ENCODE measurements at places on chromosomes 2 and 18. TPM values are rescaled to one million over a fixed set of nuclear protein-coding genes. Genes with fewer than 3 reads are reported as not detected.
A peak's percentile ranks its signal among the peaks of the same experiment; 100 is the strongest.

Gene HSBP1L1
- 14.4 TPM for total RNA-seq

Gene KCNS3
- total RNA-seq, result 0.11 TPM

Gene IL36B
- total RNA-seq, result not detected

Gene DSG1
- not detected for total RNA-seq

Gene RTP5
- not detected for total RNA-seq

Gene APLF
- total RNA-seq, result 2.5 TPM

Gene CLEC4F
- not detected for total RNA-seq

Gene TMEM198
- total RNA-seq, result 2.7 TPM

Gene SCYGR5
- not detected for total RNA-seq

Gene TUBB8B
- total RNA-seq, result not detected

Gene PROKR1
- total RNA-seq, result not detected

Gene TRIP12
- total RNA-seq, result 231 TPM

GRCh38 chr2:157504623-157505022 lies 60.7 kb upstream of the CYTIP start:
- peaks cover 15% of the 10 kb centered on the region for H3K4me1 ChIP-seq
- no peak overlapping the region for H3K27ac ChIP-seq
- H3K36me3 ChIP-seq, result peaks cover 1% of the 10 kb centered on the region
- H3K4me3 ChIP-seq, result no peak overlapping the region

DNA sequence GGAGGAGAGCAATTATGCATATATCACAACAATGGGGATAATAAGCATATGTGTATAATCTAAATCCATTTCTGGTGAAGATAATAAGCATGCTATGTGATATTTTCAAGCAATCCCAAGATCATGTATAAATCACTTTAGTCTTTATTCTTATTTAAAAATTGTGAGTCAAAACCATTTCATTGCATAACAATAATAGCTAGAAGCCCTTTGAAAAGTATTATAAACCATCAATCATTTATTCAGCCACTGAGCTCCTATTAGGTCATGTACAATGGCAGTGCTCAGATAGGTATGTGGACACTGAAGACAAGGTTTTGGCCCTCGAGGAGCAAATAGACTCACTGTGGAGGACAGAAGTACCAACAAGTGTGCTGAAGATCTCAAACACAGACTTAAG lies 113.1 kb downstream of the CDCA7 start:
- peaks cover 10% of the 10 kb centered on the region for H3K27me3 ChIP-seq
- H3K4me3 ChIP-seq, result no peak overlapping the region
- DNase-seq, result no peak
- no peaks in the 10 kb centered on the region for H3K4me1 ChIP-seq
- H3K27ac ChIP-seq, result no peak overlapping the region

DNA sequence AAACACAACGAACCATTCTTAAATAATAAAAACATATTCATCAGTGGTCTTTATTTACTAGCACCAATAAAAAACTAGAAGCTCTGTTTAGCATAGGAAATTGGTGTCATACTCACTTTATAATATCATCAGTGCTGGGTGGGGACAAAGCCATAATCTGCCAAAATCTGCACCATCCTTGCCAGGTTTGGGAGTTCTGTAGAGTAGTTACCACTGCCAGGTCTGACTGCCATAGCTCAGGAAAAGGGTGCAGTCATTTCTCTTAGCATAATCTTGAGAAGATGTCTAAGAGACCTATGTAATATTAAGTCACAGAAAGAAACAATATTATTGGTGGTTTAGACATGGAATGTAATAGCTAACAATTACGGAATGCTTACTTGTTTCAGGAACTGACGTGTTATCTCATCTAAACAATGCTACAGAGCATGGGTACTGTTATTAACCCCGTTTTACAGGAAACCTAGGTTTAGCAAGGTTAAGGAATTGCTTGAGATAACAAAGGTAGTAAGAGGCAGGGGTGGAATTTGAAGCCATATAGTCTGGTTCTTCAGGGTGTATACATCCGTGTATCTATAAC lies 1.6 kb upstream of the MARCHF7 start:
- H3K4me3 ChIP-seq, result no peak overlapping the region
- H3K36me3 ChIP-seq, result peaks cover 35% of the 10 kb centered on the region
- H3K4me1 ChIP-seq, result peaks cover 26% of the 10 kb centered on the region

GRCh38 chr18:37864122-37864521 lies 298.5 kb upstream of the CELF4 start:
- H3K4me1 ChIP-seq, result no peaks in the 10 kb centered on the region
- no peak overlapping the region for H3K27ac ChIP-seq
- no peak overlapping the region for H3K4me3 ChIP-seq
- H3K27me3 ChIP-seq, result no peaks in the 10 kb centered on the region
- no peak for DNase-seq

GRCh38 chr2:227125506-227125905 lies 38.5 kb downstream of the COL4A4 start:
- DNase-seq, result peak; percentile 8
- no peaks in the 10 kb centered on the region for H3K4me1 ChIP-seq
- H3K4me3 ChIP-seq, result no peak overlapping the region
- H3K27ac ChIP-seq, result no peak overlapping the region
- H3K27me3 ChIP-seq, result peaks cover 15% of the 10 kb centered on the region

DNA sequence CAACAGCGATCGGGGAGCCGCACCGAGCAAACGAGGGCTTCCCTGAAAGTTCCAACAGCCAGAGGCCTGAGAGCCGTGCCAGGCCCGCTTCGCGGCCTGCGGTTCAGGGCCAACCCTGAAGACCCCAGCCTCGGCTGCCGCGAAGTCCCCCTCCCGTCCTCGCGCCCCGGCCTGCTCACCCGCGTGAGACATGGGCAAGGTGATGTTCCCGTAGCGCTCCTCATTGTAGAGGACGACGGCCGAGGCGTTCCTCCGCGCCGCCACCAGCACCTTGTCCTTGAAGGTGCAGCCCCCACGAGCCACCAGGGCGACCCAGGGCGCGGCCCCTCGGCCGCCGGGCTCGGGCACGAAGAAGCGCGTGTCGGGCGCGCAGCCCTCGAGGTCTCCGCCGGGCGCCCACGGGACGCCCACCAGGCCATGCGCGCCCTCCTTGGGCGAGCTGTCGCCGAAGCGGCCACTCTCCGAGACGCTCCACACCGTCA lies 510 bp downstream of the RNF149 start:
- H3K27ac ChIP-seq, result peak overlapping the region; percentile 98
- peaks cover 71% of the 10 kb centered on the region for H3K4me1 ChIP-seq
- DNase-seq, result peak; percentile 59
- H3K27me3 ChIP-seq, result no peaks in the 10 kb centered on the region

DNA sequence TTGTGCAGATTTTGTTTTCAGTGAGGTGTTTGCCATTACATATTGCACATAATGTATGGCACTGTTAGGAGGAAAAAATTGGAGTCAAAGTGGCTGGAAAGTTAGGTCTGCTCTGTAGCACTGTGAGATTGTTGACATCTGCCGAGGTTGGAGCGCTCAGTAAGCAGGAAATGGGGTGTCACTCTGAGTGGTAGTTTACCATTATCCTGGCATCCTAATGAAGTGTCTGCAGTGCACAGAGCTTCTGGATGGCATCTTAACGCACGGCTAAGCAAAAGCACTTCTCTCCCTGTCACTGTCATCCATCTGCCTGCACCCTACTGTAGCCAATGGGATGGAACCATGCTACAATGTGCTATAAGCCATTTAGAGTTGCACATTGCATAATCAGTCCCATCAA lies 561.9 kb downstream of the ARHGAP15 start:
- peaks cover 19% of the 10 kb centered on the region for H3K36me3 ChIP-seq
- no peaks in the 10 kb centered on the region for H3K27me3 ChIP-seq
- H3K4me1 ChIP-seq, result peaks cover 54% of the 10 kb centered on the region
- no peak overlapping the region for H3K4me3 ChIP-seq
- no peak for DNase-seq

DNA sequence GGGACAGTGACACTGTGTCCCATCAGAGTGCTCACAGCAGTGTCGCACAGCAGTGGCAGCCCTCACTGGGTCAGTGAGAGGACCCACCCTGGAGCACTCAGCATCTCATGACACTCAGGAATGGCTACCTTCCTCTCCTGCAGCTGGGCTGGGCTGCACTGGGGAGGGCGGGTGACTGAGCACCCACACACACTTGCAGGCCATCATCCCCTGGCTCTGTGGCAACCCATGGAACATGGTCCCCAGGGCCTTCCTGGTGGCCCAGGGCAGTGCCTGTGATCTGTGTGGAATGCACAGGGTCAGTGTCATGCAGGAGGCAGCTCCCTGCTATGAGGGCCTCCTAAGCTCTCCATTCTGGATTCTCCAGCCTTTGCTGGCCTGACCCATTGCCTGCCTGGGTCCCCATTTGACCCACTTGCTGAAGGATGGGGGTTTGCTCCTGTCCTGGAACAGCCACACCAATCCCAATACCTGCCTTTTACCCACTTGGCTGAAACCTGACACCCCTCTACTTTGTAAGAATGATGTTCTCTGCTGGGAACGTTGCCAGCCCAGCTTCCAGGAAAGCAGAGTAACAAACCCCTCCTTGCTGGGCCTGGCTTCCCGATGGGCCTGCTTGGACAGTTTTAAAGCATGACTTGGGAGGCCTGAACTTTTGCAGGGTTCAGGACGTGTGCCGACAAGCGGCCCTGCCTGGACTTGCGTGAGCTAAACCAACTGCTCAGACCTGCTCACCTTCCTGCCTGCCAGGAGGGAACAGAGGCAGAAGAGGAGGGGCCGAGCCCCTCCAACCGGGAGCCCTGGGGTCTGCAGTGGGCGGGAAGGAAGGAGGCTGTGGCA lies 13.7 kb downstream of the HS6ST1 start:
- no peaks in the 10 kb centered on the region for H3K36me3 ChIP-seq
- H3K27me3 ChIP-seq, result no peaks in the 10 kb centered on the region
- no peak for DNase-seq
- H3K4me1 ChIP-seq, result peaks cover 2% of the 10 kb centered on the region
- H3K4me3 ChIP-seq, result no peak overlapping the region

DNA sequence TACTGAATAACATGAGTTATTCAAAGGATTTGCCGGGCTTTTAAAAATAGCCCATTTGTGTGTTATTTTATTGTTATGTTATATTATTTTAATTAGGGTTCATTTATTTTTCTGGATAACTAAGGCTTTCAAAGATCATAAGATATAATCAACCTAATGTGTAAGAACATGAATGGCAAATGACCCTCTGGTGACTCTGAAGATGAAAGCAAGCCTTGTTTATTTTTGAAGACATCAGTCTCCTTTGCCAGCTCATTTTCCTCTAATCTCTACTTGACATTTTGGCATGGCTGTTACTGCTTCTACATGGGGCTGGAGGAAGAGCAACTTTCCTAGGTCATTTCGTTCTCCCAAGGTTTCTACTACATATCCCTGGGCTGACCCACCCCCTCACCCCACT lies 10.6 kb downstream of the FAP start:
- no peak for DNase-seq
- no peak overlapping the region for H3K27ac ChIP-seq
- H3K36me3 ChIP-seq, result no peaks in the 10 kb centered on the region
- H3K4me3 ChIP-seq, result no peak overlapping the region
- H3K27me3 ChIP-seq, result peaks cover 11% of the 10 kb centered on the region

GRCh38 chr2:214604861-214605260 lies 194.0 kb downstream of the VWC2L start:
- peaks cover 3% of the 10 kb centered on the region for H3K27me3 ChIP-seq
- H3K27ac ChIP-seq, result no peak overlapping the region
- DNase-seq, result no peak
- no peaks in the 10 kb centered on the region for H3K4me1 ChIP-seq
- no peak overlapping the region for H3K4me3 ChIP-seq

GRCh38 chr2:7083580-7084509 lies 166.6 kb downstream of the RNF144A start:
- DNase-seq, result peak; percentile 42
- peaks cover 6% of the 10 kb centered on the region for H3K36me3 ChIP-seq
- no peaks in the 10 kb centered on the region for H3K4me1 ChIP-seq
- no peak overlapping the region for H3K27ac ChIP-seq

GRCh38 chr18:36942264-36942663 lies 113.3 kb downstream of the KIAA1328 start:
- H3K4me1 ChIP-seq, result no peaks in the 10 kb centered on the region
- no peak overlapping the region for H3K4me3 ChIP-seq
- H3K27me3 ChIP-seq, result no peaks in the 10 kb centered on the region
- DNase-seq, result peak; percentile 17

DNA sequence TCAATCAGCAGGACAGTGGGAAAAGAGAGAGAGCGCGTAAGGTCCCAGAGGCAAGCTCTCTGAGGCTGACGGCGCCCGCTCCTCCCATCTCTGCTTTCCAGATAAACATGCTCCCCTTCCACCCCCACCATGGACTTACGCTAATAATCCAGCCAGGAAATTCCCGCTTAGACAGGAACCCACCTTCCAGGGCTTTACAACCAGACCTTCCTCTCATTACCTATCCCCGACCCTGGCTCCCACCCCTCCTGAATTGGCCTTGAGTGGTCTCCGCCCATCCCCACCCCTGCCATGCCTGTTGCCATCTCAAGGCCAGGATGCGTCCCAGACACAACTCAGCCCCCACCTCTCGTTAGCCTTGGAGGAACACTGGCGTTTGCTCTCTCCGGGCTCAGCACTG lies 131.1 kb downstream of the SMAD2 start:
- no peaks in the 10 kb centered on the region for H3K4me1 ChIP-seq
- H3K27me3 ChIP-seq, result peaks cover 5% of the 10 kb centered on the region
- H3K4me3 ChIP-seq, result no peak overlapping the region
- no peak for DNase-seq

GRCh38 chr2:113138428-113139322 lies 11.3 kb downstream of the IL1RN start:
- no peak overlapping the region for H3K4me3 ChIP-seq
- no peaks in the 10 kb centered on the region for H3K36me3 ChIP-seq
- H3K4me1 ChIP-seq, result peaks cover 24% of the 10 kb centered on the region
- peak; percentile 56 for DNase-seq

DNA sequence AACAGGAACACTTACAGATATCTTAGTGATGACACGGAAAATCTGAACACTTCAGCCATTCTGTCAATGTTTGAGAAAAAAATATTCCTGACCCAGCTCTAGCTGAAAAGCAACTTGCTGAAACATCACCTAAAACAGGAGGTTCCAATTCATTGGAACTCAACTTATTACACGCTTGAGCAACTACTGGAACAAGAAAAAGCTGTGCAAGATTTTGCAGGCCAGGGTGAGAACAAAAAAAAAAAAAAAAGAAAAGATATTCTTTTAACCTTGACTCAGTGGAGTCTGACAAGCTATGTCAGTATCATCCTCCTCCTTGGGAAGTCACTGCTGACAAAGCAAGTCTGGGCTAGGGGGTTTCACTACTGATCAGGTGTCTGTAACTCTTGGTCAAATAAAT lies 351.0 kb downstream of the SS18 start:
- no peak overlapping the region for H3K27ac ChIP-seq
- no peaks in the 10 kb centered on the region for H3K36me3 ChIP-seq
- H3K27me3 ChIP-seq, result peaks cover 16% of the 10 kb centered on the region
- no peaks in the 10 kb centered on the region for H3K4me1 ChIP-seq

DNA sequence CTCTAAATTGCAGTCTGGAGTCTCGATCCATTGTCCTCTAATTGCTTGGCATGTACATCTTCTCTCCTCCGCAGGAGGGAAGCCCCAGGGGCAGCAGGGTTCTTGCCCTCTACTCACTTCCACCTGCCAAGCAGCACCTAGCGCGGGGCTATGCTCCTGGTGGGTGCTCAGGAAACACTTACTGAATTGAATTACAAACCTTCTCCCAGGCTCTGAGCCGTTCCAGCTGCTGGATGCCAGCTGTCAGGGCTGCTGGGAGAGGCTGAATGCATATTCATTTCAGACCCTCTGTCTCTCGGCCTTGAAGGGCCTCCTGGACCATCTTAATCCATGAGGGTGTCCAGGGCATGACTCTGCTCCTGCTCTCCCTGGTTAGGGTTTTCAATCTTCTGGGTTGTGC lies 94.0 kb downstream of the CELF4 start:
- no peak overlapping the region for H3K4me3 ChIP-seq
- DNase-seq, result no peak
- no peaks in the 10 kb centered on the region for H3K36me3 ChIP-seq
- no peaks in the 10 kb centered on the region for H3K27me3 ChIP-seq

GRCh38 chr2:137231628-137232027 lies 466.3 kb downstream of the THSD7B start:
- no peaks in the 10 kb centered on the region for H3K36me3 ChIP-seq
- no peak for DNase-seq
- H3K27ac ChIP-seq, result no peak overlapping the region
- no peaks in the 10 kb centered on the region for H3K27me3 ChIP-seq

Measured in activated CD4-positive, alpha-beta T cell treated with anti-CD3 and anti-CD28 coated beads for 36 hours (primary cell).